Airway epithelial cell (primary cell): ENCODE measurements at places on chromosomes 7 and 10. TPM values are rescaled to one million over a fixed set of nuclear protein-coding genes. Genes with fewer than 3 reads are reported as not detected.

The STAMBPL1 gene
- 7.3 and 9.0 TPM in 2 replicates for total RNA-seq

The NODAL gene
- total RNA-seq = 0.28 TPM in 1 of 2 replicates, not detected in the other

The HKDC1 gene
- total RNA-seq = 0.23 and 0.49 TPM in 2 replicates

The TMEM176B gene
- not detected in 2 replicates for total RNA-seq

The ITPRID1 gene
- total RNA-seq = 0.14 TPM in 1 of 2 replicates, not detected in the other

The AMPH gene
- not detected in 2 replicates for total RNA-seq

The MOSPD3 gene
- total RNA-seq = 17.2 and 21.1 TPM in 2 replicates

The CC2D2B gene
- total RNA-seq = 0.14 TPM in 1 of 2 replicates, not detected in the other

The UCN3 gene
- total RNA-seq = not detected in 2 replicates

The ENO4 gene
- not detected in 2 replicates for total RNA-seq

The UPK3BL1 gene
- 1,784 and 2,271 TPM in 2 replicates for total RNA-seq

The CALCR gene
- total RNA-seq = not detected in 2 replicates

The VSTM2A gene
- total RNA-seq = not detected in 2 replicates

The VSTM4 gene
- total RNA-seq = 0.05 and 0.07 TPM in 2 replicates

The OR2A7 gene
- 2.5 and 2.7 TPM in 2 replicates for total RNA-seq

The TMEM254 gene
- total RNA-seq = 11.0 and 22.5 TPM in 2 replicates

The CAV2 gene
- total RNA-seq = 197 and 208 TPM in 2 replicates

The ACSL5 gene
- 0.42 TPM in 1 of 2 replicates, not detected in the other for total RNA-seq

The KIN gene
- total RNA-seq = 7.3 and 9.7 TPM in 2 replicates

The HNRNPA2B1 gene
- total RNA-seq = 274 TPM in 2 replicates

The MBL2 gene
- not detected in 2 replicates for total RNA-seq

The SCART1 gene
- total RNA-seq = 0.51 and 0.63 TPM in 2 replicates

The ZNF12 gene
- 8.7 and 9.1 TPM in 2 replicates for total RNA-seq

The PAPOLB gene
- total RNA-seq = not detected in 2 replicates

The MACC1 gene
- total RNA-seq = 16.3 and 16.7 TPM in 2 replicates

The PIK3AP1 gene
- total RNA-seq = 0.14 and 0.19 TPM in 2 replicates

The TRPV5 gene
- not detected in 2 replicates for total RNA-seq

The MYH16 gene
- 0.35 and 1.2 TPM in 2 replicates for total RNA-seq

The SPDYE9 gene
- total RNA-seq = not detected in 2 replicates

The PDCD4 gene
- 109 and 142 TPM in 2 replicates for total RNA-seq

The CYP2W1 gene
- 8.2 and 13.1 TPM in 2 replicates for total RNA-seq

The MALRD1 gene
- total RNA-seq = not detected in 2 replicates

The ACSM6 gene
- total RNA-seq = not detected in 2 replicates

The SPDYE3 gene
- total RNA-seq = not detected in 2 replicates
